ENCODE measurements at places on chromosomes 12 and 14.

DNA sequence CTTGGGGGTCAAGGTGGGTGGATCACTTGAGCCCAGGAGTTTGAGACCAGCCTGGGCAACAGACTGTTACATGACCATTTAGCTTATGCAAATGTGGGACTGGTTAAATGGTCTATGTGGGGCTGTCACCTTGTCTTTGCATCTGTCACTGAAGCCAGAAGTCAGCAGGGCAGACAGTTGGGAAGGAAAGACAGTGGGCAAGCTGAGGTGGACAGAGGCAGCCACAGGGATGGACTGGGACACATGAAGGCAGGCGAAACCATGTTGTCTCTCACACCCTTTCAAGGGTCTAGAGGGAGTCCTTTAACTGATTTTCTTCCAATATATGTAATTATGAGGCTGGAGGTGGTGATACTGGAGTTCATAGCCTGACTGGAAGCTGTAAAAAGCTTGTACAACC is 426.4 kb downstream of the TMEM121 start:
- DNase-seq, result no peak

- DNase-seq, result no peak
Observed at GRCh38 chr14:96138241-96138640, 66.4 kb upstream of the BDKRB2 start.

- peak; percentile 68 for DNase-seq
Observed at GRCh38 chr12:68497702-68498101, 113.0 kb upstream of the RAP1B start.

DNA sequence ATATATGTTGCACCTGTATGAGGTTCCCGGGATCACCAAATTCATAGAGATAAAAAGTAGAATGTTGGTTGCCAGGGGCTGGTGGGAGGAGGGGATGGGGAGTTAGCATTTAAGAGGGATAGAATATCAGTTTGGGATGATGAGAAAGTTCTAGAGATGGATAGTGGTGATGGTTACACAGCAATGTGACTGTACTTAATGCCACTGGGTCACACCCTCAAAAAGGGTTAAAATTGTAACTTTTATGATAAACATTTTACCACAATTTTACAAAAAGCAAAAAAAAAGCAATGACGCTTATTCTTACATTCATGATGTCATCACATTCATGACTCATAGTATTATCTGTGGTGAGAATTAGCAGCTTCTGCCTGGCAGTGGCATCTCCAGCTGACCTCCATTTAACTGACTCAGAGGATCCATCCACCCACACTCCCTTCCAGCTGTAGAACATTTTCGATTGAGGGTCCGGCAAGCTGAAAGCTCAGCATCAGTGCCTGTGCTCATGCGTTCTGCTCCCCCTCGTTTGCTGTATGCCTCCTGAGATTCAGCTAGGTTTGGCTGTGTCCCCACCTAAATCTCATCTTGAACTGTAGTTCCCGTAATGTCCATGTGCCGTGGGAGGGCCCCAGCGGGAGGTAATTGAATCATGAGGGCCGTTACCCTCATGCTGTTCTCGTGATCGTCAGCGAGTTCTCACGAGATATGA is 64.8 kb upstream of the TMEM260 start:
- DNase-seq, result no peak

DNA sequence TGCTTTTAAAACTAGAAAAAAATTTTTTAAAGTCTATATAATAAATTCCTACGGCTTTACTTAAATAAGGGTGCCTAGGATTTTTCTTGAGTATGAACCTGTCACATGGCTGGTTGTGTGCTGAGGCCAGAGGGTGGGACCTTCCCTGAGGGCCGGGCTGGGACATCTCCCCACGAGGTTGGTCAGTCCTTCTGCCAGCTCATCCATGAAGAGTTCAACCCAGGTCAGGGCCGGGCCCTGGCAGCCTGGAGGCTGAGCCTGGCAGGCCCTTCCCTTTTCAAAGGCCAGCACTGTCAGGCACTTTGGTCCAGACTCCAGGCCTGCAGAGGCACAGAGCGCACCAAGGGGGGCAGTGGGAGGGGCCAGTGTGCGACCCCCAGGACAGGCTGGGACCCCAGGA is 31.7 kb downstream of the TNFAIP2 start:
- DNase-seq, result no peak

GRCh38 chr12:85781766-85782165 is 54.4 kb downstream of the RASSF9 start:
- DNase-seq, result no peak

DNA sequence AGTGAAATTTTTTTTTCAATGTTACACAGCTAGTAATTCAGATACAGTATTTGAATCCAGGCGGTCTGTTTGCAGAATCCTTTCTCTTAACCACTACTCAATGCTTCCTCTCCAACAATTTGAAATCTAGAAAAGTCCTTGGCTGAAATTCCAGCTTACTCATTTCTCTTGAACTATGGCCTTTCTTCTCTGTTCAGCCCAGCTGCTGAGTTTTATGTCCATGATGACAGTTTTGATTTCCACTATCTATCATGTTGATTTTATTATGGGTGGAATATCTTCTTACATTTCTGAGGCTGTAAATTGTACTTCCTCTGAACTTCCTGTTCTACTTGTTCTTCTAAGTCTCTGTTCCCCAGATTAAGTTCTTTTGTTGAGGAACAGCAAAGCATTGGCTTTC is 315.3 kb downstream of the DIO2 start:
- DNase-seq, result no peak

GRCh38 chr12:105552056-105552455 is 221.6 kb downstream of the C12orf75 start:
- no peak for DNase-seq

DNA sequence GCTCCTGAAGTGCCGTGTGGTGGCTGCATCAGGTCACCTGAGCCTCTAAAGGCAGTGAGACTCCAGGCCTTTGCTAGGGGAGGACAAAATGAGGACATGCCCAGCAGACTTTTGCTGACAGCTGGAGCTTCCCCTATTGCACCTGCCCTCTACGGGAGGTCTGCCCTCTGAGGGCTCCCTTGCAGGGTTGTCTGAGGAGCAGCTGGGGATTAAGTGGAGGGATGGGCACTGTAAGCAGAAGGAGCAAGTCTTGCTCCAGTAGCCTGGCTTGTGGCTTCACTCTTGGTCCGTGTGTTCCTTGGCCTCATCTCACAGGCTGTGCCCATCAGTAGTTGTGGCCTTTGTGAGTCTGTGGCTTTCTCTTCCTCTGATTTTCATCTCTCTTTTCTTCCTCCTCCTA is 66.9 kb upstream of the NRXN3 start:
- DNase-seq, result no peak

DNA sequence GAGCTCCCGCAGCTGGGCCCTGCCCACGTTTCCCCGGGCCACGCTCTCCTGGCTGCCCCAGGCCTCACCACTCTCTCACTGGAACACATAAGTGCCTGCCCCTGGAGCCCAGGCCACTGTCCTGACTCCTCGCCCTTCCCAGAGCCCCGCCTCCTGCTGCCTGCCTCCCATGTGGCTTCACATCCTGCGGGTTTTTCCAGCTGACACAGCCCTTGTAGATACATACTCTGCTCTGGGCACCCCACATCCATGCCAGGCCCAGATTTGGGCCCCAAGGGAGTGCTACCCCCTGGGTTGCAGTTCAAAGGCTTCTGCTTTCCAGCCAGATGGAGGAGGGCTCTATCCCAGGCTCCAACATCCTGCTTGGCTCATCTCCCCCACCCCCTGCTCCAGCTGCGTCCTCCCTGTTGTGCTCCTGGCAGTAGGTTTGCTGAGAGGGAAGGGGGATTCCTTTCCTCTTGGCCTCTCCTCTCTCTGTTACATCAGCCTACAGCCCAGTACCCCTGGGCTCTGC is 60.1 kb downstream of the TSPAN9 start:
- no peak for DNase-seq

DNA sequence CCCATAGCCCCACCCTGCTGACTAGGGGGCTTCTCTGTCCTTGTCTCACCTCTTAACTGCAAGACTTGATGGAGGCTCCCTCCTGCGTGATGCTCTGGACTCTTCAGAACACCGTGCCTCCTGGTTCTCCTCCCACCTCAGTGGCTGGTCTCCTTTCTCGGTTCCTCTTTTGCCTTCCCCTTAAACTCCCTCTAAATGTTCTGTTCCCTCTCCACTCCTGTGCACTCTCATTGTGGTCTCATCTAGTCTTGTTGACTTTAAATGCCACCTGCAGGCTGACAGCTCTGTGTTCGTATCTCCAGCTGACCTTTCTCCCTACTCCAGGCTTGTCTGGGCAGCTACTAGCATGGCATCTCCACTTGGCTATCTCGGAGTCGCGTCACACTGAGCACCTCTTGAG is 28.3 kb downstream of the DYNC1H1 start:
- peak; percentile 1 for DNase-seq

Data from CD4-positive, alpha-beta T cell treated with Interleukin-2 at 100 ng/mL for 4 hours (primary cell).